ENCODE measurements at places on chromosomes 3 and 15. TPM values are rescaled to one million over a fixed set of nuclear protein-coding genes. Genes with fewer than 3 reads are reported as not detected.

The DNASE1L3 gene
- not detected for total RNA-seq

The RETNLB gene
- 1.4 TPM for total RNA-seq

The TTLL13 gene
- 0.52 TPM for total RNA-seq

The MAN2C1 gene
- 53.5 TPM for total RNA-seq

The MEIS2 gene
- 168 TPM for total RNA-seq

The IL17RE gene
- 1.7 TPM for total RNA-seq

The CHAC1 gene
- 4.6 TPM for total RNA-seq

The MITF gene
- total RNA-seq = 0.81 TPM

The PLSCR5 gene
- not detected for total RNA-seq

The QARS1 gene
- 302 TPM for total RNA-seq

The CPB1 gene
- total RNA-seq = 1.1 TPM

The CKMT1B gene
- 0.91 TPM for total RNA-seq

The AP3B2 gene
- total RNA-seq = 1.2 TPM
